DMS153 (cell line): ENCODE measurements at places on chromosomes 6 and 20.

DNA sequence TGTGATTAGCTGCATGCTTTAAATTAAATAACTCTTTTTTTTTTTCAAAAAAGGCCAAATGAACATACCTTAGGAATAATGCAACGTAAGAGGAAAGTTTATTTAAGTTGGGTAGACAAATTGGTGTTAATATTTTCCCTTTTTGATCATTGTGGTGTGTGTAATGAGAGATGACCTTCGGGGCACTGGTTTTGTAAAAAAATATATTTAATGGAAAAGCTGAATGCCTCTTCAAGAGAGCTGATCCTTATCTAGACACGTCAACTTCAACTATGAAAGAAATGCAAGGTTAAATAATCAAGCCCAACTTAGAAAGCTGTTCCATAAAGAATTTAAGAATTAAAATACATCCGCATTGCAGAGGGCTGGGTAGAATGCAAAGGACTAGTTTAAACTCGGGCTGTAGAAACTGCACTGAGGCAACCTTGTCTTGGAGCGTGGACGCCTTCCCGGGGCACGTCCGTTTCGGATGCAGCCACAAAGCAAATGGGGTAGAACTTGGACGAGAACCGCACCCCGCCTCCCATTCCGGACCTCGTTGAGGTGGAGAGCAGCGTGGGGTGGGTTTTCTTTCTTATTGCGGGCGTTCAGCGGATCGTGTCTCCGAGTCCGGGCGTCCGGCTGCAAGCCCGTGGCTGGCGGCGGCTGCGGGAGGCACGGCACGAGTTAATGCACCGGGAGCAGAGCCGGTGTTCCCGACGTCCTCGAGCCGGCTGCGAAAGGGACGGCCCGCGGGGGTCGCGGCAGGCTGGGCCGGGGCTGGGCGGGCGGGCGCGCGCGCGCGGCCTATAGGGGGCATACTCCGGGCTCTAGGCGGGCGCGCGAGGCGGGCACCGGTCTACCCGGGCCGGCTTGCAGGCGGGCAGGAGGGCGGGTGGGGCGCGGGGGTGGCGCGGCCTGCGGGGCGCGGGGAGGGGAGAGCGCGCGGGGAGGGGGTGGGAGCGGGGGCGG, 1.9 kb downstream of the JARID2 start:
- DNase-seq: no peak

DNA sequence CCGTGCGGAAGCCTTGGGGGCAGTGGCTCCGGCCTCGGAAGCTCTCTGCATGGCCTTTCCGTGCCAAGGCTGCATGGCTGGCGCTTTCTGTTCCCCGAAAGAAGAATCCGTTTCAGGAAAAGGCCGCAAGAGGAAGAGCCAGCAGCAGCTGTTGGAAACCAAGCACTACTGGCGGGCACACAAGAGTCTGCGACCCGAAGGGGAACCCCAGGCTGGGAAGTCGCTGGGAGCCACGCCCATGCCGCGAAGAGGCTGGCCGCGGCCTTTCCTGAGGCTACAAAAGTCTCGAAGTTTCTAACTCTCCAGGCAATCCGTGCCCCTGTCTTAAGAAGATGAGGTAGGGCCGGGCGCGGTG, at the start of gene CGAS:
CGAS (minus strand) TSS at position 191 of the 355 bp plus-strand sequence; CDS start at position 75, 116 bp downstream.
- peak; percentile 56 for DNase-seq

DNA sequence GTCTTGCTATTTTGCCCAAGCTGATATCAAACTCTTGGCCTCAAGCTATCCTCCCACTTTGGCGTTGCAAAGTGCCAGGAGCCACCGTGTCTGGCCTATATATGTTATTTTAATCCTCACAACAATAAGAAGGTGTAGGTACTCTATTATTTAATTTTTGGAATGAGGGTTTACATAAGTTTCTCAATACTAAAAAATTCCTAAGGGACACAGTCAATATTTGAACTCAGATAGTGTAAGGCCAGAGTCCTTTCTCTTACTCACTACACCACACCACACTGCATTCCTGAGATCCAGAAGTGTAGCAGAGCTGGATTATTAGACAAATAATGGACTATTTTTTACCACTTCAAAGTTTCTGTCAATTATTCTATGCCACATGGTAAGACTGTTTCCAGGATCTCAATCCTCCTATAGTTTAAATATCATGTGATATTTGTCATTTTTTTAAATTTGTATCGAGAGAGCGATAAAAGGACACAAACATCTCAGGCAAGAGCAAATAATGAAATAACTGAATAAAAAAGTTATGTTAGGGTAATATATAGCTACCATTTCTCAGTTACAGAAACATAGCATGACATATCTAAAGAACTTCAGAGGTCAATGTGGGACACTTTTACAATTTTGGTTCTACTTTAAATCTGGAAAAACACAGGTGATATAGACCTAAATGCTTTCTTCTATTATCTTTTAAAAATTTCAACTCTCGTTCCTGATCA, 162.2 kb upstream of the THEMIS start:
- no peak for DNase-seq

DNA sequence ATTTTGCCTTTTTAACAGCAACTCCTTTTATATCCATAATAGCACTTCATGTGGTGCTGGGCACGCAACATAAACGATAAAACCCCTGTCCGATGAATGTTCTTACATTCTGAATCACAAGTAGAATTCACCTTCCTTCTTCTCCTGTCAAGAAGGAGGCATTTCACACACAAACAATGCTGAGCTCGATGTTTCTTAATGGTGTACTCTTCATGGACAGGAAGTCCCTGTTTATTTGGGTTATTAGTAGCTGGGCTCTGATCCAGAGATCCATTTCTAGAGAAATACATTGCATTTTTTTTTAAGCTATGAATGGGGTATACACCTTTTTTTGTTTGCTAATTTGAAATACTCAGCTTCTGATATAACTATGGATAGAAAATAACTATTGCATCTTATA, 82.4 kb downstream of the PPP1R3G start:
- DNase-seq: no peak

- DNase-seq: no peak
Observed at GRCh38 chr6:133671376-133671775, 217.5 kb upstream of the TCF21 start.

- no peak for DNase-seq
Observed at GRCh38 chr20:53900380-53900999, 169.9 kb downstream of the BCAS1 start.

DNA sequence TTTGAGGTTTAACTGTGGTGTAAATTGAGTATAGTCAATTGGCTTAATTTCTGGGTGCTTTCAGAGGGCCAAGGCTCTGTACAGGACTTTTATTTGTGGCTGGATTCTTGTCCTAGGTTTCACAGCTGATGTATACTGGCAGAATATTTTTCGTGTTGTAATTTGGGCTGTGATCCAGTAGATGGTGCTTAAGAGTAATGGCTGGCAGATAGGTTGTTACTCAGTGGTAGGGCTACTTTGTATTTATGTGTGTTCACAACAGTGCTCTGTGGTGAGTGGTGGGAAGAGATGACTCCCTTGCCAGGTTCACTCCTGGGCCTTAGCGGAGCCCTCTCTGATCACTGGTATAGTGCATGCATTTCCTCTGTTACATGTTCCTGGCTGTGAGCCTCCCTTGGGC, 34.5 kb upstream of the FERMT1 start:
- DNase-seq: no peak

DNA sequence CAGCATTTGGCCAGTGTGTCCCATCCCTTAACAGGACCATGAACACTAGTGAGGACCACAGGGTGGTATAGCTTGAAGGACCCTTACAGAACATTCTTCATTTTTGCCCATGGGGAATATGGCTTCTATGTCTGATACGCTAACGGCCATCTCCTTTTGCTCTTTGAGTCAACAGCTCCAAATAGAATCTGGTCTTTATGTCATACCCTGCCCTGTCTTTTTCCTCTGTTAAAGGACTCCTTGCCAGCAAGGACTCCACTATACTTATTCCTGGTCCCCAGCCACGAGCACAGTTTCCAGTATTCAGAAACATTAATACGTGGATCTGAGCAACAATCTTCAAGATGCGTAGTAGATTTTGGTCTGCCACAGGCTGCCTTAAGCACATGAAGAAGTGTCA, 22.5 kb downstream of the SERPINB1 start:
- DNase-seq: no peak

DNA sequence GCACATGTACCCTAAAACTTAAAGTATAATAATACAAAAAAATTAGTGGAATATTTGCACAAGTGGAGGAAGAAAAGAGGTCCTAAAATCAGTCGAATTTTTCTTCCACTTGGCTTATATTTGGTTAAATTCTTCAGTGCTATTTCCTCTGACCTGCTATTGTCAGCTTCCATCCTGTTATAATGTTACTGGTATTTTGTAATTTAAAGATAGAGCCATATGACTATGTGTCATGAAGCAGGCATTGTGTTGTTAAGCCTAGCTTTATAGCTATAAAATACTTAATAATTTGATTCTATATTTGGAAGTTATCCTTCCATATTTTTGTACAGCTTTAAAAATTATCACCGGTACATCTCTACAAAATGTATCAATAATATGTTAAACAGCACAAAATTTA, 455.9 kb upstream of the MARCKS start:
- no peak for DNase-seq

DNA sequence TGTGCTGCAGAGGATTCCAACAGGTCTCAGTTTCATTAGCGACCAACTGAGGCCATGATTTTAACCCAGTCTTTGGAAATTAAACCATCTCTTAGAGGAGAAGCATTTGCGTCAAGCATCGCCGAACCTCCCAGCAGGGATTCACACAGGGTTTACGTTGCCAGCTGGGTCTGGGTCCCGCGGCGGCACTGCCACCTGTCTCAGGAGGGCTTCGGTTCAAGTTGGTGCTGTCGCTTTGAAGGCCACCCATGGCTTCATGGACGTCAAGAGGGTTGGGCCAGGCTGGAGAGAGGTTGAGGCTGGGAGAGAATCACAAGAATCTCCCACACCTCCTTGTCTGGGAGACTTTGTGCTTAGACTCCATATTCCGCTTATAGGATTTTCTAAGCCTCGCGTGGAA, 43.0 kb upstream of the FRMD1 start:
- no peak for DNase-seq

- no peak for DNase-seq
Observed at GRCh38 chr6:114121913-114122662, 151.1 kb upstream of the HDAC2 start.

- no peak for DNase-seq
Observed at GRCh38 chr6:157608221-157609075, 214.6 kb upstream of the SNX9 start.

DNA sequence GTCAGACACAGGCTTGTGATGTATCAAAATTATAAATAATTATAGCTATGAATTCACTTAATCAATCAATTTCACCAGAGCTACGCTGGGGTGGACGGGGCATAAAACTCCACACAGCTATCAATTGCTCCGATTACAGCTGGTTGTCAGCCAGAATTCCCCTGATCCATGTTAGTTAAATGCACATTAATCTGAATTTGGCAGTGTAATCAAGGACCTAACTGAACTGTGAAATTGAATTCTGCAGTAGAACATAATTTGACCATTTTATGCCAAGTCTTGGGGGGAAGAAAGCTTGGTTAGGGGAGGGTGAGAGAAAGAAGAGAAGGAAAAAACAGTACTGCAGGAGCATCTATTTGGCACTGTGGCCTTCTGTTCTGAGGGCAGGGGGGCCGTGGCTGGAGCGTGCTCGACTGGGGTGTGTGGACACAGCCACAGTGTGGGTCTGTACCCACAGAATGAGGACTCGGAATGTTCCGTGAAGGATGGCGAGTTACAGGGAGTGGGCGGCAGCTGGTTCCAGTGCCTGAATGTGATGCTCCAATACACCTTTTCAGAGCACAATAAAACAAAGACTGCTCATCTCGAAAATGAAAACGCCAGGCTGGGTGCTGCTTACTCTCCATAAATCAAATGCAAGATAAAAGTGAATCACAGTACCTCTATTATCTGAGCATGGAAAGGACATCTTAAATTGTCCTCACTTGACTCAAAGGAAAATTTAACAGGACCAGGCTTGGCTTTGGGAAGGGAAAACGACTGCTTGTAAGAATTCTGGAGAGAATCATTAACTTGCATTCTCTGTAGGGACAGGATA, 59.2 kb downstream of the LAMP5 start:
- no peak for DNase-seq

GRCh38 chr6:89067796-89068195, 12.8 kb upstream of the PNRC1 start:
- DNase-seq: no peak

GRCh38 chr6:170139531-170139930, 151.3 kb downstream of the DLL1 start:
- no peak for DNase-seq

DNA sequence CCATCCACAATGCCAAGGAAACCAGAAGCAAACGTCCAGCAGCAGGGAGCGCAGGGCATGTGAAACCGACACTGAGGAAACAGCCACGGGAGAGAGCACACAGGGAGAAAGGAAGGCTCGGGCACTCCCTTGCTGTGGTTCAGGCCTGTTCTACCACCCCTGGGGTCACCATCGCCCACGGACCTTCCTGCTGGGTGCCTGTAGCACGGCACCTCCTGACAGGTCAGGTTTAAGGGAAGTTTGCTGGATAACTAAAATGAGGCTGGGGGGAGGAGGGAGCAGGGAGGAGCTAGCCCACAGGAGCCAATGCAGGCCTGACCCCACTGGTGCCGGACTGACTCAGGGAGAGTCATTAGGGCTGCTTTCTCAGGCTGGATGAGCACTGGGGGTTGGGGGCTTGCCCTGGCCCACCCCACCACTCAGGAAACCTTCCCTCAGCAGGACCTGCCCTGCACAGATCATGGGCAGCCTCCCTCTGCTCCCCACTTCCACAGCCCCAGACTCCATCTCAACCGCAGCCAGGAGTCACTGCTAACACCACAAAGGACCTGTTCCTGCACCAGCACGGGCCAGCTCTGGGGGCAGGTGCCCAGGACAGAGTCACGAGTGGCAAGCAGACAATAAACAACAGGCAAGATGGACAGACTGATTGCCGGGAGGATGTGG, 2.3 kb downstream of the UCKL1 start:
- DNase-seq: no peak
